ENCODE measurements at places on chromosomes 5 and 9.

GRCh38 chr9:128109050-128109709 is 18.3 kb downstream of the PTGES2 start:
- no peak for DNase-seq

- no peak for DNase-seq
These were observed 104.0 kb downstream of the EBF1 start for GRCh38 chr5:158995694-158996173.

DNA sequence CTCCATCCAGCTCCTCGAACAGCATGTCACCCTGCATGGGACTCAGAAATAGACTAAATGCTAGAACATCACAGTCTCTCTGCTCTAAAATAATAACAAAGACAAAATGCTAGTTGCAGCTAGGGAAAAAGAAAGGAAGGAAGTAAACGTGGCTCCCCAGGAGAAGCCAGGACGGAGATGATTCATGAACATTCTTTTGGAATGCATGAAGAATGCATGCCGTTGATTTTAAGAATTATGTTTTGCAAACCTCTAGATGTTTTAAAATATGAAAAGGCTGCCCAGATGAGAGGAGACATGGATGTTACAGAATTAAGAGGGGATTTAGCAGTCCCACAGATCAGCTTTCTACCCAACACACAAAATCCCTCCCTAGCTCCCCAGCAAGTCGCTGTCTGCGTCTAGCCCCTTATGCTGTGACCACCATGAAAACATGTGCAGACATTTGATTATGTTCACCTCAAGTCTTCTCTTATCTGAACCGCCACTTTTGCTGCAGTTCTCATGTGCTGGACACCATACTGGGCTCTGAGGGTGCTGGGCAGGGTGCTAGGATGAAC is 139.4 kb upstream of the LMX1B start:
- no peak for DNase-seq

- DNase-seq: no peak
These were observed 10.0 kb upstream of the DELE1 start for GRCh38 chr5:141913560-141914198.

DNA sequence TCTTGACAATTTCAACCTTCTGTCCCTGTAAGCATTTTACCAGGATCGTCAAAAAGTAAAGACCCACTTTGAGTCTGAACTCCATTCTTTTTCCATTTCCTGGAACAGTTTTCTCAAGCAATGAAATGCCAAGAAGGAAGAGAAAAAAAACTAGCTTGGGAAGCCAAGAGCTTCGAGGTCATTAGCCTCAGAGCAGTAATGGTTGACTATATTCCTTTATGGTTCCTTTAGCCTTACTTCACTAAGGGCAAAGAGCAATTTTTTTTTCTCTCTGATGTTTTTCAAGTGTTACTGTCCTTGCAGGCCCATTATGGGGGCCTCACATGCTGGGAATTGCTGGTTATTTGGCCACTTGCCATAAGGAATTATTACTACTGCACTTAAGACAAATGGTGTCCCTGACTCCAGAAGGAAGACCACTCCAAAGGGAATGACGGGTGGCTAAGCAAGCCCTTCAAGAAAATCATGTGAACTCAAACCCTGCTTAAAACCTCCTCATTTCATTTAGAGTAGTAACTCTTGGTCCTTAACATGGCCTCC is 37.1 kb downstream of the BNC2 start:
- DNase-seq: no peak

DNA sequence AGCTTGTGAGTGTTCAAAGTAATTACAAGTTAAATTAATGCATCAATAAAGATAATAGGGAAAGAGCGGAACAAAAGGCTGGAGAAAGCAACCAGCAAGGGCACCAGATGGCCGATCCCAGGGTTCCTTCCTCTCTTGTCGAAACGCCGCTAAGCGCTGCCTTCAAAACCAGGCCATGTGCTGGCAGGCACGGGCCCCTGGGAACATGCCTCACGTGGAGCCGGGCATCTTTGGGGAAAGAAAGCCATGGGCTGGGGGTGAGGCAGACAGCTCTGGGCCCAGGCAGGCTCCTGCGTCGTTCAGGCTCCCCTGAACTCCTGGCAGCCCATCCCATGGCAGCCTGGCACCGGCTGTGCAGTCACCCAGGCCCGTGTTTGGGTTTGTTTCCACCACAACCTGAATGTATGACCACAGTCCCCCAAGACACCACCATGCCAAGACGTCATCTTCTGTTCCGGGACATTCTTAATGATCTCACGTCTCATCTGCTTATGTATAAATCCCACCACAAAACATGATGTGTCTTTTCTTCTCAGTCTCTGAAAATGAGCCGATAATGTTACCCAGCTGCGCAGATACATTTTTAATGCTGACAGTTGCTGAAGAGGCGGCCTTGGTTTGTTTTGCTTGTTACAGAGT is 110.4 kb upstream of the SARDH start:
- no peak for DNase-seq

- no peak for DNase-seq
These were observed 68.9 kb downstream of the WDR41 start for GRCh38 chr5:77423022-77423750.

GRCh38 chr5:1667648-1668140 is 131.9 kb downstream of the MRPL36 start:
- DNase-seq: no peak

DNA sequence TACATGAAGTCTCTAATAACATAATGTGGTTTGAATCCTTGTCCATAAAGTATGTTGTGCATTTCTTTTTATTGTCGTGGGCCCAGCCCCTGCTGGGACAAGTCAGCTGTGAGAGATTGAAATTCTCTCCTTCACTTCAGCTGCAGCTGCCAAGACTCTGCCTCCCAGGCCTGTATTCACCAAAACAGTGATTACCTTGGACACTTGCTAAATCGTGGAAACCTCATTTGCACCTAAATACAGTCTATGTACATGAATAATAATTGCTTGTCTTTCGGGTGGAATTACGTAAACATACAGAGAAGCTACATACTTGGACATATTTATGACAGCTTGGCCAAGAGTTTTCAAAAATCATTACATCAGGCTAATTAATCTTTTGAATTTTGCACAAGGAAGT is 898.5 kb upstream of the SEMA6A start:
- DNase-seq: no peak

DNA sequence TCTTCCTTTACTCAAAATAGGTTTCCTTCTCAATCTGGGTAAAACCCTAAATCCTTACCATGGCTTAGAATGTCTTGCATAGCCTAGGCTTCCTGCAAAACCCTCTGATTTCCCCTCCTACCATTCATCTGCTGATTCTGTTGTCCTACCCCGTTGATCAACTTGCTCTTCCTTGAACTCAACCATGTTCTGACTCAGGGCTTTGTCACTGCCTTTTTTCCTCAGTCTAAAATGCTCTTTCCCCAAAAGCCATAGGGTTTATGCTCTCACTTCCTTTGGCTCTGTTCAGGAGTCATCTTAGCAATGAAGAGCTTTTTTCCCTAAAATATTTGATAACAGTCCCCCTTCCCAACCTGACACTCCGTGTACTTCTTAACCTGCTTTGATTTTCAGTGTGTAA is 79.4 kb upstream of the IZUMO3 start:
- no peak for DNase-seq

Measured in NCI-H146 (cell line).